ENCODE measurements at places on chromosomes 2 and 18.

DNA sequence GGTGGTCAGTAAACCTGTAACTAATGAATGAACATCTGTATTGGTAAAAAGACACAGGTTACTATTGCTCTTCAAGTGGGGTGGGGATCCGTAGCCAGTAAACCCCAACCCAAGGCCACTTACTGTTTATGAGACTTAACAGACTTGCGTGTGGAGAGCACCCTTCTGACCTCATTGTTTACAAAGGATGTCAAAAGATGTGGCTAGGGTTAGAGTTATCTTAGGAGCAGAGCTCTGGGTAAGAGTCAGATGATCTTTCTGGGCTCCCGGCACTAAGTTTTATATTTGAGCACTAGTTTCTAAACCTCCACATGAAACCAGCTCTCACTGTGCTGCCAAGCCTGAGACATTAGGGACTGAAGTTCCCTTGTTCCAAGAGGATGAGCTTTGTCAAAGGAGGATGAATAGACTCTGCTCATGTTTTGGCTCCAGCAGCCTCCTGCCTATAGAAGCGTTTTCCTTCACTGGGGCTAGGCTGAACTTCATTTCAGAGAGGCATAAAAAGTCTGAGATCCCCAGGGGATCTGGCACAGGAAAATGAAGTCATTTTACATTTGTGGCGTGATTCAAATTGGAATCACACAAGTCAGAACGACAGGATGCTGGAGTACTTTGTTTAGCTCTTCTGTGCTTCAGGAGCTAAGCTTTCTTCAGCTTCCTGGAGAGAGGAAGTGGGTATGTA, 403.1 kb upstream of the TRIB2 start:
- no peak for DNase-seq

DNA sequence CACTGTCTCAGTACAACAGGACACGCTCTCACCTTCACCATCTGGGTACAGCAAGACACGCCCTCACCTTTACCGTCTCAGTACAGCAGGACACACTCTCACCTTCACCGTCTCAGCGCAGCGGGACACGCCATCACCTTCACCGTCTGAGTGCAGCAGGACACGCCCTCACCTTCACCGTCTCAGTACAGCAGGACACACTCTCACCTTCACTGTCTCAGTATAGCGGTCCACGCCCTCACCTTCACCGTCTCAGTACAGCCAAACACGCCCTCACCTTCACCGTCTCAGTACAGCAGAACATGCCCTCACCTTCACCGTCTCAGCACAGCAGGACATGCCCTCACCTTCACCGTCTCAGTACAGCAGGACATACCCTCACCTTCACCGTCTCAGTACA, 109.9 kb upstream of the CTDP1 start:
- no peak for DNase-seq

DNA sequence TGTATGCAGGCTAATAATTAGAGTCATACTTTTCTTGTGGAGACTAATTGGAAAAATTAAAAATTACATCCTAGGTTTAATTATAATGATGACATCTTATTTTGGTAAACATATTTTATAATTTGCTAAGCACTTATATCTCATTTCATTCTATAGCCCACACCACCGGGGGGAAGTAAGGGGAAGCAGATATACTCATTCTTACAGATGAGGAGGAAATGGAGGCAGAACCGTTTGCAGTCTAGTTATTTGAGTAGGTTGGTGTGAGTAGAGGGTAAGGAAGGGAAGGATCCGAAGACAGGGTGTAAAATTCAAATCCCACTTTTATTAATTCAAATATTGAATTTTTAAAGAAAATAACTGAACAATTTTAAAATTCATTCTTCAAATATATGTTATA, 3.7 kb downstream of the ITGAV start:
- no peak for DNase-seq

DNA sequence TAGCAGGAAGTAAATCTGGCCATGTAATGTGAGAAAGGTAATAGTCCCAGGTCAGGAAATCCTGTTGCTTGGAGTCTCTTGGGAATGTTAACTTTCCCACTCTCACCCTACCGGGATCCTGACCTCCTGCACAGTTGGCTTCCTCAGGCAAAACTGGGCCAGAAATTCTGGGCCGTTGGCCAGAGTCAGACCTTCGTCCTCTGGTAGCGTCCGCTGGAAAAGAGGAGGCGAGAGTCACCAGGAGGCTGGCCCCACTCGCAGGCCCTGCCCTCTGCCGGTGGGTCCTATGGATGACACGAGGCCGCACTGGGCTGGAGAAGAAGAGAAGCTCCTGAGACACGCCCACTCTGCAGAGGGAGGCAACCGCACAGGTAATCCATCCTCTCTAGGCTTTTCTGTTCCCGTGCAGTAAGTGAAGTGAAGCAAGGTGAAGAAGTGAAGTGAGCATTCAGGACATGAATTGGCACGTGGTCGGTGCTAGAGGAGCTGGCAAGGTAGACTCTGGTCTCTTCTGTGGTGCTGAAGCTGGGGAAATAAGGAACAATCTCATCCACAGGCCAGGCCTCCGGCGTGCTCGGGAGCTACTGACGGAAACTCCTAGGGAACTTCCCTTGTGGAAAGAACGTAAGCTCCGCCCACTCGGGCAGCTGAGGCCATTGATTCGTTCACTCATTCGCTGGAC, 182.7 kb upstream of the GLI2 start:
- peak; percentile 25 for DNase-seq

DNA sequence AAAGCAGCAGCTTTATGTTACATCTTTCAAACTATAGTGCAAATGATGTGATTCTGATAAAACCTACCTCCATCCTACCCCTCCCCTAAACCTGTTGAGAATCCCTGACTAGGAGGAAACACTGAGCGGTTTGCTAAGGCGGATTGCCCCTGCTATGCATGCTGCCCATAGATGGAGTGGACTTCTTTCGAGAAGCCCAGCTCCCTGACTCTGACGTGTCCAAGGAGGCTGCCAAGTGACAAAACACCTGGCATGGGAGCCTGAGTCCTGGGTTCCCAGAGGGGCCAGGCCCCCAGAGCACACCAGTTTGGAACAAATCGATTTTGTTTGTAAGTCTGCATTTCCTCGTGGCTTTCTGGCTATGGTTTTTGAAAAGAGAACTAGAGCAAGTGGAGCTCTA, 1.4 kb upstream of the UXS1 start:
- no peak for DNase-seq

GRCh38 chr2:151103551-151103950, 158.1 kb downstream of the RBM43 start:
- DNase-seq, result no peak

- no peak for DNase-seq
Observed at GRCh38 chr2:104733226-104733943, 120.5 kb upstream of the POU3F3 start.

DNA sequence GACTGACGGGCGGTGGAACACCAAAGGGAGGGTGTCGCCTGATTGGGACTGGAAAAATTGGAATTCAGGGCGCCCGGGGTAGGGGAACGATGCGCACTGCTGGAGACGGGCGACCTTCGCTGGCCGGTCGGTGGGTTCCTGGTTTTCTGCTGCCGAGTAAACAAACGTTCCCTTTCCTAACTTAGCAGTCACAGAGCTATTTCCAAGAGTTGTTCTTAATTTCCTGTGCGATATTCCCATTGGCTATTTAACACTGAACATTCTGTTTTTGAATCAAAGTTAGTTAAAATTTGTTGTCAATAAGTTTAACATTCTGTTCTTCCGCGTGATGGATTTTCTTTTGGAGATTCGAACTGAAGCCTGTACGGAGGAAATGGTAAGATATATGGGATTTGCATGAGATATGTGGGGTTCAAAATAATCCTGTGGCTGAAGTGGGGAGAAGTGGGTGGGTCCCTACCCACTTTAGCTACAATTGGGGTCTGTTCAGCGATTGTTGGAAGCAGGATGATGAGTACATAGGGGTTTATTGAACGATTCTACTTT, 862 bp downstream of the C18orf54 start:
- no peak for DNase-seq

- DNase-seq, result no peak
Observed at GRCh38 chr2:188798159-188798558, 176.0 kb upstream of the COL3A1 start.

DNA sequence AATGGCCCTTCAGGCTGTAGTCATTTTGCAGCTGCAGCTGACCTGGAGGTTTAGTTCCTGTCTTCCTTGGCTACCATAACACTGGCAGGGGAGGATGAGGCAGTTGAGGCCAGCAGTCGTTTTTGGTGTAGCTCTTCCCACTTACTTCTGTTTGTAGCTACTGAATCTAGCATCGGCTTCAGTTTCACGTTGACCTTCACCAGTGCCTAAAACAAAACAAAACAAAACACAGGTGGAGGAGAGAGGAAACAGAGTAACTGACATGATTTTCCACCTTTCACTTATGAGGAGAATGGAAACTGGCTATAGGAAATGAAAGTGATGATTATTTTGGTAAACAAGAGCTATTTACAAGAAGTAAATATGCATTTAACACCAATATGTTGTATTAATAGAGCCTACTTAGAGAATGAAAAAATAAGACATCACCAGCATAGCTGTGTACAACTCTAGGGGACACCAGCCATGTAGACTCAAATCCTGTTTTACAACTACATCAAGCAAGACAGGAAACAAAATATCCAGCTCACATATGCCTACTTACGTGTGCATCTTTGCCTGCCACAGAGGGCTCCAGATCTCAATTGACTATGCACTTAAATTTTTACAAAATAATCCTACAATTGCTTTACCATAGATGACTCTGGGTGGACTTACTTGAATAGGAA, 236.9 kb downstream of the AGPS start:
- DNase-seq, result no peak

DNA sequence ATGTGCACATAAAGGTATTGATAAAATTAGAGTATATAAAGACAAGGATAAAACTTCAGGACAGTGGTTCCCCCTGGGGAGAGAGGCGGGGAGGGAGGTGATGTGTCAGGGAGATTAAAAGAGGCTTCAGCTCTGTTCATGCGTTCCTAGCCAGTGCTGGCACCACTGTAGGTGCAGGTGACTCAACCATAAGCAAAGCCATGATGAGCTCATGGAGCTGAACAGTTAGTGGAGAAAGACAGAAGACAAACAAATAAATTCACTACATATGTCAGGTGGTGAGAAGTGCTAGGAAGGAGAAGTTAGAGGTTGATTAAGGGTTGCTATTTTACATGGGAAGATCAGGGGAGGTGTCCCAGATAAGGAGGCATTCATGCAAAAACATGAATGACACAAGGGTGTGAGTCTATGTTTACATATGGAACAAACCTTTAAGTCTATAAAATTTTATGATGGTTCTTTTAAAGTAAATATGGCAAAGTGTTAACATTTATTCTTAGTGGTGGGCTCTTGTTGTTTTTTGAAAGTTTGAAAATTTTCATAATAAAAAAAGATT, 136.0 kb downstream of the ANKRD44 start:
- DNase-seq, result no peak

DNA sequence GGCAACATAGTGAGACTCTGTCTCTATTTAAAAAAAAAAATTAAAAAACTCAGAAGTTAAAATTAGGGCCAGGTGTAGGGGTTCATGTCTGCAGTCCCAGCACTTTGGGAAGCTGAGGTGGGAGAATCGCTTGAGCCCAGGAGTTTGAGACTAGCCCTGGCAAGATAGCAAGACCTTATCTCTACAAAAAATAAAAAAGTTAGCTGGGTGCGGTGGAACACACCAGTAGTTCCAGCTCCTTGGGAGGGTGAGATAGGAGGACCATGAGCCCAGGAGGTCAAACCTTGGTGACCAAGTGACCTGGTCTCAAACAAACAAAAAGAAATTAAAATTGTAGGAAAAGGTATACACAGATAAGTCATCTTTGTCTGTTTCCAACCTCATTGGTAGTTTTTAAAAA, 11.3 kb downstream of the TTLL4 start:
- no peak for DNase-seq

- DNase-seq, result no peak
Observed at GRCh38 chr2:240121675-240122074, 14.4 kb downstream of the COPS9 start.

DNA sequence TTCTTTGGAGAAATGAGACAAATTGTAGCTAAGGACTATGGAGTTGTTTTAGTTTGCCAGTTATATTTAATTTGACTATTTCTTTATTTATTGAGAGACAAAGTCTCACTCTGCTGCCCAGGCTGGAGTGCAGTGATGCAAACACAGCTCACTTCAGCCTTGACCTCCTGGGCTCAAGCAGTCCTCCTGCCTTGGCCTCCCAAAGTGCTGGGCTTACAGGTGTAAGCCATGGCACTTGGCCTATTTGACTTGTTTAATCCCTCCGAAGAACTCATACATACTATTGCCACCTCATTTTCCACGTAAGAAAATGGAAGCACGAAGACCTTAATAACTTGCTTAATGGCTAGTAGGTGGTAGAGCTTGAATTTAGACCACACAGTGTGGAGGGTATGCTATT, 988 bp upstream of the RNF144A start:
- DNase-seq, result no peak

DNA sequence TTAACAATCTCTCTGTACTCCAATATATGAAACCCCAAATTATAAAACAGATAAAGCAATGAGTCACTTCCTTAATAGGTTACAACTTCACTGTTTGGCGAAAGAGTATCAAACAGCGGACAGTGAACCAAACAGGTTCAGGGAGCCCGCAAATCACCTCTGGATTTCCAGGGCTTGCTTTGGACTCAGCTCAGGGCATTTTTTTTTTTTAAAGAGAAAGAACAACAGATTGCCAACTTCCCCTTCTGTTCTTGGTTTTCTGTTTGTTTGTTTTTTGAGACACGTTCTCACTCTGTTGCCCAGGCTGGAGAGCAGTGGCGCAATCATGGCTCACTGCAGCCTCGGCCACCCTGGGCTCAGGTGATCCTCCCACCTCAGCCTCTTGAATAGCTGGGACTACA, 52.7 kb downstream of the ABCB11 start:
- DNase-seq, result no peak

- DNase-seq, result no peak
Observed at GRCh38 chr2:223328578-223328977, 273.6 kb downstream of the SCG2 start.

GRCh38 chr18:48338915-48339314, 70.3 kb downstream of the ZBTB7C start:
- DNase-seq, result no peak

GRCh38 chr2:161030260-161031063, 129.8 kb upstream of the TANK start:
- DNase-seq, result peak; percentile 76

GRCh38 chr2:176729706-176730569, 460.7 kb downstream of the MTX2 start:
- no peak for DNase-seq

All from HTR-8/SVneo (cell line).